RPMI7951 (cell line): ENCODE measurements at places on chromosomes 16 and 17. TPM values are rescaled to one million over a fixed set of nuclear protein-coding genes. Genes with fewer than 3 reads are reported as not detected.

CACNG3 gene
- total RNA-seq = not detected in 2 replicates

PRSS8 gene
- not detected in 2 replicates for total RNA-seq

- no peak for DNase-seq
Observed at GRCh38 chr16:629833-630248, 944 bp upstream of the WFIKKN1 start.

DNA sequence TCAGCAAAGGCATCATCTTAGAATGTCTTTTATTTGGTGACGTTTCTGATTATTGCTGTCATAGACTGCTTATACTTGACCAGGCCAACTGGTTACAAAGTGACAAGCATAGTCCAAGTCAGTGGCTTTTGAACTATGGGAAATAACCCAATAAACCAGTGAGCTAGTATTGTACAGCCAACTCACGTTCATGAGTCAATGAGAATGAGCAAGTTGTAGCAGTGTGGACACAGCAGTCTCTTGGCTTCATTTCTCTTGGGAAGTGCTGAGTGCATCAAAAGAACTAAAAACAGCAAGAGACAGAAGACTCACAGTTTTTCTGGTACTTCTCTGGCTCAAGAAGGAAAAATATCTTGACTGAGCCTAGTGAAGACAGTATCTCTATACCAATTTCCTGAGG is 36.9 kb upstream of the CRISPLD2 start:
- DNase-seq = no peak

- DNase-seq = no peak
Observed at GRCh38 chr16:81804134-81804610, 25.1 kb downstream of the PLCG2 start.

- DNase-seq = no peak
Observed at GRCh38 chr17:46046957-46047356, 47.9 kb downstream of the STH start.

DNA sequence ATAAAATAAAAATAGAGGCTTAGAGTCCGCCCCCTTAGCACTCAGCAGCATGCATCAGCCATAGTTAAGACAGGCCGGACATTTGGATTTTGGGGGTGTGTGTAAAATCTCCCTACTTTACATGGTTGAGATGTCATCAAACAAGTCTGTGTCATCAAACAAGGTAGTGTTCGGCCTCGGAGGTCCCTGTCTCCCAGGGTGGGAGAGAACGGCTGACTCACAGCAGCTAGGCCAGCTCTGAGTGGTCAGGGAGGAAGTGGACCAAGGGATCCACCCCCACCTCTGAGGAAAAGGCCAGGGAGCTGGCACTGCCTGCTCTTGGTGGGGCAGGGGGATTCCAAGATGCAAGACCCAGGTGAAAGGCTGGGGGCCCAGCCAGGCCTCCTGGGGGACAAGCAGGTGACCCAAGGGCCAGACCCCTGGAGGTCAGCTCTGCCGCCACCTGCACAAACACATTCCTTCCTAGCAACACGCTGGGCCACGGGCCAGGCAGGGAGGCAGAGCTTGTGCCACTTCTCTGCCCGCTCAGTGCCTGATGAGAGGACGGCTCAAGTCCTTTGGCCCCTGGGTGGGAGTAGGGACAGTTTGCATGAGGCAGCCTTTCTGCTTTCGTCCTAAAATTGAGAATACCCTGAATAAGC is 28.5 kb downstream of the KIFC3 start:
- DNase-seq = no peak

KRTAP9-1 gene
- not detected in 2 replicates for total RNA-seq
